ENCODE measurements at places on chromosomes 13 and 19. TPM values are rescaled to one million over a fixed set of nuclear protein-coding genes. Genes with fewer than 3 reads are reported as not detected.

GRCh38 chr13:26722321-26722720 lies 38.3 kb downstream of the GPR12 start:
- no peak for DNase-seq

DNA sequence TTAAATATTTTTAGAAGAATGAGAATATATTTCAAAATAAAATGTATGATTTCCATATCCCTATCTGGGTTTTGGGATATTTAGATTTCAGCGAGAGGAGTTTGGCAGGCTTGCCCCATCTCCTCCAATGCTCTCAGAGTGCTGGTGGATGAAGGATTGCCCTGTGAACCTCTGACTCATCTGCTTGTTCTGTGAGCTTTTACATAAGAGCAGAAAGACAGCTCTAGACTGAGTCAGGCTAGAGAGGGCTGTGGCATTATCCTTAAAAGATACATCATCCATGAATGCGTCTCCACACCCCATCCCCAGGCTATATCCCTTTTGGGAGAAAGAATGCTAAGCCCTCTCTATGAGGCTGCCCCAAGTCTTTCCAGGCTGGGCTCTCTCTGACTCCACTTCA lies 190.6 kb downstream of the TUBA3C start:
- DNase-seq = no peak

- DNase-seq = no peak
Observed at GRCh38 chr19:29761575-29762232, 46.6 kb upstream of the C19orf12 start.

DNA sequence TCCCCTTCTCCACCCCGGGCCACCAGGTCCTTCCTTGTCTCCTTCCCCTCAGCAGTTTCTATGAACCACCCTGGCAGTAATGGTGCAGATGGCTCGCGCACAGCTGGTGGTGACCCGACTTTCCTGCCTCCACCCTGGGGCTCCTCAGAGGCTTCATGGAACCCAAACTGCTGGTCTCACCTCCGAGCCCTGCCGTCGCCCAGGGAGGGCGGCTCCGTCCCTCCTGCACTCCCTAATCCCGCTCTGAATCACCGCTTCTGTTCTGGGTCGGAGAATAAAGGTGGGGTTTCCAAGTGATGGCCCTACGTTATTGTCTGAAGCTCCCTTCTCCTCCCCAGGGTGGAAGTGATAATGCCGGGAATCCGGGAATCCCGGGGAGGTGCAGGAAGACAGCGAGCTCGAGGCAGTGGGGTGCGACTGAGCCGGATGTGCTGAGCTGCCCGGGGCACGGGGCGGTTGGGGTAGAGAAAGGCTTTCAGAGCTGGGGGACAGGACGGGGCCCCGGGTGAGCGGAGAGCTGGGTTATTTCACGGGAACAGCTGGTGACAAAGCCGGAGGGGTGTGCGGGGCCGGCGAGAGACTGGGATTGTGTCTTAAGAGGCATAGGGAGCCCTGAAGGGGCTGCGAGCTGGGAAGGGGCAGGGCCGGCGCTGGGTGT lies 711 bp downstream of the FUT2 start:
- DNase-seq = no peak

Gene EFNB2
- total RNA-seq = 32.2 TPM

GRCh38 chr19:13859361-13859880 lies 17.5 kb upstream of the NANOS3 start:
- DNase-seq = peak; percentile 56

- DNase-seq = peak; percentile 23
Observed at GRCh38 chr13:110245416-110245899, 61.5 kb downstream of the COL4A1 start.

GRCh38 chr13:76703216-76703615 lies 183.0 kb downstream of the KCTD12 start:
- DNase-seq = no peak

- DNase-seq = no peak
Observed at GRCh38 chr13:50715402-50716146, 127.9 kb downstream of the DLEU7 start.

Gene ERCC1
- total RNA-seq = 87.7 TPM

DNA sequence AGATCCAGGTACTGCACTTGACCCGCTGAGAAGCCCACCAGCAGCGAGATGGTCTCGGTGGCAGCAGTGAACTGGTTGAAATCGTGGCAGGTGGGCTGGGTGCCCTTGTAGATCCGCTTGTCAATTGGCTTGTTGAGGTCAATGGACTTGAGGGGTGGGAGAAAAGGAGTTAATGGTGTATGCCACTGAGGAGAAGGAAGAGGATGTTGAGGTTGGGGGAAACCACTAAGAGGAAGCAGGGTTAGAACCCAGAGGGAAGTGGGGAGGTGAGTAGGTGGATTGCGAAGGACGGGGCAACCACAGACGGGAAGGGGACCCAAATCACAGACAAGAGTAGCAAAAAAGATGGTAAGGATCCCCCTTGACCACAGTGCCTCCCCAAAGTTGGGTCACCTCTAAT lies 1.7 kb downstream of the DMWD start:
- no peak for DNase-seq
